ENCODE measurements at places on chromosomes 4 and X. TPM values are rescaled to one million over a fixed set of nuclear protein-coding genes. Genes with fewer than 3 reads are reported as not detected.

Gene PABPC5
- 3.3 TPM for total RNA-seq

Gene HTN3
- total RNA-seq, result not detected

Gene CTAG1B
- total RNA-seq, result not detected

Gene ADGRG4
- not detected for total RNA-seq

Gene ARHGAP4
- total RNA-seq, result 27.4 TPM

Gene SRPK3
- total RNA-seq, result 13.0 TPM

Gene ZFYVE28
- total RNA-seq, result 4.3 TPM

Gene TSPAN6
- total RNA-seq, result 7.5 TPM

Gene HUWE1
- total RNA-seq, result 103 TPM

Gene ADH7
- not detected for total RNA-seq

Gene MAGEB1
- not detected for total RNA-seq

Gene STS
- 6.9 TPM for total RNA-seq

Gene FAM9C
- not detected for total RNA-seq

Gene RGN
- total RNA-seq, result 12.1 TPM

Gene PSAPL1
- not detected for total RNA-seq

Gene MAGEA2B
- total RNA-seq, result not detected

Gene FAM149A
- 14.6 TPM for total RNA-seq

Gene COL25A1
- 1.4 TPM for total RNA-seq

Gene ODAM
- 5.8 TPM for total RNA-seq

Gene GUCY1B1
- total RNA-seq, result 115 TPM

Gene PABPC1L2A
- not detected for total RNA-seq

Gene LRAT
- total RNA-seq, result 1.4 TPM

Gene TKTL1
- not detected for total RNA-seq

Gene MGST2
- 30.8 TPM for total RNA-seq

Gene ETDB
- not detected for total RNA-seq

Gene UGT2A3
- total RNA-seq, result not detected

Gene ATP10D
- total RNA-seq, result 17.1 TPM

Gene SMIM14
- total RNA-seq, result 33.9 TPM

Gene PGAM4
- not detected for total RNA-seq
